T-helper 17 cell (primary cell): ENCODE measurements at places on chromosomes 13 and 19.
A peak's percentile ranks its signal among the peaks of the same experiment; 100 is the strongest.

DNA sequence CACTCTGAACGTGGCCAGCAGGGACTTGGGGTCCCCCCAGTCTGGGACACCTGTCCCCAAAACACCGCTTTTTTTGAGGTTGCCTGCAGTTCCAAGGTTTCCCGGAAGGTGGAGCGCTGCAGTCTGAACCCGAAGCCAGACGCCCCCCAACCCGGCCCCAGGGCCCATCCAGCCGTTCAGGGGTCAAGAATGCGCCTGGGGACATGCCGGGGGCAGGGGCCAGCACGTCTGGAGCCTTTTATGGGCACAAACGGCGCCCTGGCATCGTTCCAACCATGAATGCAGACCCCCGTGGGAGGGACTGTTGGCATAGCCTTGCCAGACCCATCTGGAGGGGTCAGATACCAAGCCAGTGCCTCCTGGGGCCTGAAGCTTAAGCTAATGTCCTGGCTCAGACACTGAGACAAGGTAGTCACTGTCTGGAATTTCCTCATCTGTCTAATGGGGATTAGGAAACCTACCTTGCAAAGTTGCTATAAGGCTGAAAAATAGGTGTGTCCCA, 6.9 kb downstream of the S1PR5 start:
- peaks cover 12% of the 10 kb centered on the region for H3K4me1 ChIP-seq
- H3K4me3 ChIP-seq = no peak overlapping the region
- no peak overlapping the region for H3K27ac ChIP-seq
- peaks cover 4% of the 10 kb centered on the region for H3K36me3 ChIP-seq

DNA sequence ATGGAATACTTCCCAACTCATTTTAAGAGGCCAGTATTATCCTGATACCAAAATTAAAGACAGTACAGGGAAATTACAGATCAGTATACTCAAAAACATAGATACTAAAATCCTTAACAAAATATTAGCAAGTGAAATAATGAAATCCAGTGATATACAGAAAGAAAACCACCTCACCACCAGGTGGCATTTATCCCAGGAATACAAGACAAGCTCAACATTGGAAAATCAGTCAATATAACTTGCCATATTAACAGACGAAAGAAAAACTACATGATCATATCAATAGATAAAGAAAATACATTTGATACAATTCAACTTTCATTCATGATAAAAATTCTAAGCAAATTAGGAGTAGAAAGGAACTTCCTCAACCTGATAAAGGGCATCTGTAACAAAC, 6.7 kb upstream of the GNA15 start:
- H3K27ac ChIP-seq = peak overlapping the region; percentile 62
- DNase-seq = no peak

GRCh38 chr13:80888390-80888789, 547.5 kb upstream of the SPRY2 start:
- H3K27me3 ChIP-seq = no peaks in the 10 kb centered on the region
- no peaks in the 10 kb centered on the region for H3K36me3 ChIP-seq
- no peaks in the 10 kb centered on the region for H3K4me1 ChIP-seq
- DNase-seq = no peak
- no peak overlapping the region for H3K27ac ChIP-seq
- H3K4me3 ChIP-seq = no peak overlapping the region

DNA sequence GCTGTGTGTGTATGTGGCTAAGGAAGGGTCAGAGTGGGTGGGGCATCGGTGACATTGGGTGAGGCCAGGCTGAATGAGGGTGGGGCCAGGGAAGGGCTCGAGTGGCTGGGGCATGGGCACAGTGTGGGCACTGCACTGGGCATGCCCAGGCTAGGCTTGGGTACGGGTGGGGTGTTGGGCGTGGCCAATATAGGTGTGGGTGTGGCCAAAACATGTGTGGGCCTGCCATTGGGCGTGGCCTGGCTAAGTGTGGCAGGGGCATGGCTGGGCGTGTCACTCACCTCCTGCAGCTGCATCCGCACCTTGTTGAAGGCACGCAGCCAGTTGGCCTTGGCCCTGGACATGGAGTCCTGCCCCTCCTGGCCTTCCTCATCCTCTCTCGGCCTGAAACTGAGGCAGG, 33.2 kb downstream of the UNC13A start:
- no peak for DNase-seq
- no peak overlapping the region for H3K4me3 ChIP-seq
- H3K4me1 ChIP-seq = peaks cover 7% of the 10 kb centered on the region

DNA sequence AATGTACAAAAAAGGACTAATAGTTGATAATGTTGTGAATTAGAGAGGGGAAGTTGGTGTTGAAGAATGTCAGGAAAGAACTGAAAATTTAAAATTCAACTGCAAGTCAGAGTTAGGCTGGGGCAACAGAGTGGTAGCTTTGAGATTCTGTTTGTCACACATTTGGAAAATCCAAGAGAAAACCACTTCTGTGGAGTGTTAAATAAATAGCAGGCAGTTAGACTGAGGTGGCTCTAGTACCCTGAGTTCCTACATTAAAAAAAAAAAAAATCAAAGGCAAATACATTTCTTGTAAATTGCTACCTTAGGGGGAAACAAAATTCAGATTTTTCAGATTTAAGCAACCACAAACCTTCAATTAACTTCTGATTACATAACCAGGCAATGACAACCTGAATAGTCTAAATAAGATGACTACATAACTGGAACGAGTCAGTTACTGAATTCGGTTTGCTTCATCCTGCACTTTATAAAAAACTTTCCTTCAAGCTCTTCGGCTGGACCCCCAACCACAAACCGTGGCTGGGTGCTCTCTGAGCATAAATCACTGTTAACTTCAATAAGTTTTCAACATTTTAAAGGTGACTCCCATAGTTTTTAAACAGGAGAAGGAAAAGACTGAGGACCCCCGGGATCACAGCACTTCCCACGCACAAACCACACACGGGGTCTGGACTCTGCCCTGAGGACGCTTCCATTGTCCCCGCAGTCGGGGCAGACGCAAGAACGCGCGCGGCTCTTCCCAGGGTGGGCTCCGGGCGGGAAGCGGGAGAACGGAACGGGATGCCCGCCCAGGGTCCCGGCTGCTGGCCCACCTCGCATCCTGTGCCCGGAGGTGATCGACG, 725 bp downstream of the ZNF682 start:
- H3K4me3 ChIP-seq = peak overlapping the region; percentile 95
- DNase-seq = no peak
- H3K4me1 ChIP-seq = peaks cover 4% of the 10 kb centered on the region
- peak overlapping the region; percentile 51 for H3K27ac ChIP-seq

DNA sequence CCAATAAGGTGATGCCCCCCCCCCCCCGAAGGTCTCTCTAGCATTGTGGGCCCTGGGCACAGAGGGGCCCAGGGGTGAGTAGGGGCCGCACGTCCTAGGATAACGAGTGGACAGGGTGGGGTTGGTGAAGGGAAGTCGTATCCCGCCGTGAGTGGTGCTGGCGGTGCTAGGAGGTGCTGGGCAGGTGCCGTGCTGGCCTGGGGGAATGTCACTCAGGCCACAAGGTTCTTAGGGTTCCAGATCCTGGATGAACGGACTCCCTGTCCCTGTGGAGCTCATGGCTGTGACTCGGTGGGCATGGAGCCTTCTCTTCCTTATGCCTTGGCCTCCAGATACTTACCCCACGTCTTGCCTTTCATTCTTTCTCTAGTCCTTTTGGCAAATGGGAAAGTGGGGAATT, 157.4 kb upstream of the SOX1 start:
- no peaks in the 10 kb centered on the region for H3K36me3 ChIP-seq
- DNase-seq = no peak
- peaks cover 19% of the 10 kb centered on the region for H3K27me3 ChIP-seq
- H3K4me1 ChIP-seq = no peaks in the 10 kb centered on the region

- no peak overlapping the region for H3K27ac ChIP-seq
- H3K36me3 ChIP-seq = peaks cover 3% of the 10 kb centered on the region
- peaks cover 5% of the 10 kb centered on the region for H3K27me3 ChIP-seq
- DNase-seq = no peak
Measured at GRCh38 chr19:37855098-37855497, 51.3 kb downstream of the WDR87 start.

DNA sequence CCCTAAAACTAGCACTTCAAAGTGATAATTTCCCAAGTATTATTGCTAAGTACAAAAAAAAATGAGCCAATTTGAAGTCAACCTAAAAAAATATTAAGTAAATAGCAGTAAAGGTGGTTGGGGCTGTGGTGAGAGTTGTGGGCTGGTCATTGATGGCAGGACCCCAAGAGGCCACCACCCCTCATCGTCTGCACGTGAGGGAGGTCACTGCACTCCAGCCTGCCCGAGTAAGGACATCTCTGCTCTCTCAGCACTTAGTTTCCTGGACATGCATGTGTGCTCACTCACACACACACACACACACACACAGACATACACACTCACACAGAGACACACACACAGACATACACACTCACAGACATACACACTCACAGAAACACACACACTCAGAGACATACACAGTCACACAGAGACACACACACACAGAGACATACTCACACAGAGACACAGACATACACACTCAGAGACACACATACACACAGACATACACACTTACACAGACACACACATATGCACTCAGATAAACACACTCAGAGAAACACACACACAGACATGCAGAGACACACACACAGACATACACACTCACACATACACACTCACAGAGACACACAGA, 127.2 kb upstream of the SOX1 start:
- peaks cover 4% of the 10 kb centered on the region for H3K27me3 ChIP-seq
- DNase-seq = no peak
- H3K36me3 ChIP-seq = peaks cover 3% of the 10 kb centered on the region
- no peaks in the 10 kb centered on the region for H3K4me1 ChIP-seq
- H3K4me3 ChIP-seq = no peak overlapping the region

GRCh38 chr19:29724102-29724641, 9.1 kb upstream of the C19orf12 start:
- peak overlapping the region; percentile 49 for H3K4me3 ChIP-seq
- peaks cover 2% of the 10 kb centered on the region for H3K36me3 ChIP-seq
- peaks cover 8% of the 10 kb centered on the region for H3K4me1 ChIP-seq
- H3K27me3 ChIP-seq = peaks cover 46% of the 10 kb centered on the region
- no peak for DNase-seq

DNA sequence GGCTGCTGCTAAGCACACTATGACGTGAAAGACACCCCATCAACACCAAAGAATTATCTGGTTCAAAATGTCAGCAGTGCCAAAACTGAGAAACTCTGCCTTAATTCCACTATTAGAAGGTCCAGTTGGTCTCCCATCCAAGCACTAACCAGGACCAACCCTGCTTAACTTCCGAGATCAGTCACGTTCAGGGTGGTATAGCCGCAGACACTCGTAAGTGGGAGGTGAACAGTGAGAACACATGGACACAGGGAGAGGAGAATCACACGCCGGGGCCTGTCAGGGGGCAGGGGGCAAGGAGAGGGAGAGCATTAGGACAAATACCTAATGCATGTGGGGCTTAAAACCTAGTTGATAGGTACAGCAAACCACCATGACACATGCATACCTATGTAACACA, 83.4 kb downstream of the C13orf42 start:
- H3K36me3 ChIP-seq = peaks cover 7% of the 10 kb centered on the region
- peaks cover 23% of the 10 kb centered on the region for H3K27me3 ChIP-seq
- H3K4me3 ChIP-seq = no peak overlapping the region
- H3K27ac ChIP-seq = no peak overlapping the region
- no peak for DNase-seq
